ENCODE measurements at places on chromosomes 11 and 22. TPM values are rescaled to one million over a fixed set of nuclear protein-coding genes. Genes with fewer than 3 reads are reported as not detected.

DNA sequence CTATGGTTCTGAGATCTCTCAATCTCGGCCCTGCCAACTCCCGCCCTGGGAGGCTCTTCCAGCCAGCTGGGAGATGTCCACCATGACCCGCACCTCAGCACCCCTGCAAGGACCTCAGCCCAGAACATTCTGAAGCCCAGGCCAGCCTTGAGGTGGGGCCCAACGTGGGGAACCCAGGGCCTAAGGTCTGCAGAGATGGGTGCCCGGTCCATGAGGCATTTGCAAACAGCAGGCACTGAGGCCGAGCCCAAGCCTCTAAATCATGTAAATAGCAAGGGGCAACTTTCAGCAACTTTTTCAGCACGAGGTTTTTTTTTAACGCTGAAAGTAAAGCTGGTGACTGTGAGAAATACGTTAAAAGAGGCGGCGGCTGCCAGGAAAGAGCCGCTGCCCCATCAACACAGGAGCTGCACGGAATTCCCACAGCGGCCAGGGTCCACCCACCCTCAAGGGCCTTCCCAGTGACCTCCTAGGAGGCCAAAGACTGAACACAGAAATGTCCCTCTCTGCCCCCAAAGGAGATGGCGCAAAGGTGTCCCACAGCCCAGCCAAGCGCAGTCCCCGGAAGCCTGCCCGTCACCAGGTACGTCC is 46.9 kb downstream of the BRD1 start:
- DNase-seq, result no peak

DNA sequence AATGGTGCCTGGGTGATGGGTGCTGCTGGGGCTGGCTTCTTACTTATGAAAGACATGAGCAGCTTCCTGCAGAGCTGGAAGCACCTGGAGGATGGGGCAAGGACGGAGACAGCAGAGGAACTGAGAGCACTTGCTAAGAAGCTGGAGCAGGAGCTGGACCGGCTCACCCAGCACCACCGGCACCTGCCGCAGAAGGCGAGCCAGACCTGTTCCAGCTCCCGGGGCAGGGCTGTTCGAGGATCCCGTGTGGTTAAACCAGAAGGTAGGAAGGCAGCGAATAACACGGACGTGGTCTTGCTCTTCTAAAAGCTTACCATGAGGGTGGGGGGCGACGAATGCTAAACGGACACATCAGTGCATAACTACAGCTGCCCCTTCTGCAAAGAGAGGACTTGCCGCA is 9.3 kb downstream of the APOL5 start:
- DNase-seq, result no peak

DNA sequence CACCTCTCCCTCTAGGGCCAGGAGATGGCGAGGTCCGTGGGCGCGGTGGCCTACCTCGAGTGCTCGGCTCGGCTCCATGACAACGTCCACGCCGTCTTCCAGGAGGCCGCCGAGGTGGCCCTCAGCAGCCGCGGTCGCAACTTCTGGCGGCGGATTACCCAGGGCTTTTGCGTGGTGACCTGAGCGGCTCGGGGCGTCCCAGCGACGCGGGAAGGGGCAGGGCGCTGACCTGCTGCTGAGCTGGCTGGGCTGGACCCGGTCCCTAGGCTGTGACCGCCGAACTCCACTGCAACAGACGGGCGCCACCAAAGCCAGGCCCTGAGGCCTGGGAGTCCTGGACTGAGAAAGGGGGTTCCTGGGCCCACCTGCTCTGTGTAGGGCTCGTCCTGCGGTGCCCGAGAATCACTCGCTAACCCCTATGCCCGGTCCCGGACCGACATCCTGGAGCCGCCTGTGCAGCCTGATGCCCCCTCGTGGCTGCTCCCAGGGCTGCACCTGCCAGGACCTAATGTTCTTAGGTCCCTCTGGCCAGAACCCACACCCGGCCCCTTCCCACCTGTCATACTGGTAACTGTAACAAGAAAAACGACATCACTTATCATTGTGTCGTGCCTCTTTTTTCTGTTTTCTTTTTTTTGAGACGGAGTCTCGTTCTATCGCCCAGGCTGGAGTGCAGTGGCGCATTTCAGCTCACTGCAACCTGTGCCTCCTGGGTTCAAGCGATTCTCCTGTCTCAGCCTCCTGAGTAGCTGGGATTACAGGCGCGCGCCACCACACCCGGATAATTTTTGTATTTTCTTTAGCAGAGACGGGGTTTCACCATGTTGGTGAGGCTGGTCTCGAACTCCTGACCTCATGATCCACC is 15.0 kb downstream of the RHOD start:
- no peak for DNase-seq

ADM gene
- total RNA-seq, result 40.3 TPM

Measured in A172 (cell line).